ENCODE measurements at places on chromosomes 2 and 18.

GRCh38 chr2:43041661-43042360 is 184.6 kb downstream of the ZFP36L2 start:
- DNase-seq: peak; percentile 92

GRCh38 chr2:201406077-201406662 is 45.1 kb downstream of the TRAK2 start:
- peak; percentile 96 for DNase-seq

DNA sequence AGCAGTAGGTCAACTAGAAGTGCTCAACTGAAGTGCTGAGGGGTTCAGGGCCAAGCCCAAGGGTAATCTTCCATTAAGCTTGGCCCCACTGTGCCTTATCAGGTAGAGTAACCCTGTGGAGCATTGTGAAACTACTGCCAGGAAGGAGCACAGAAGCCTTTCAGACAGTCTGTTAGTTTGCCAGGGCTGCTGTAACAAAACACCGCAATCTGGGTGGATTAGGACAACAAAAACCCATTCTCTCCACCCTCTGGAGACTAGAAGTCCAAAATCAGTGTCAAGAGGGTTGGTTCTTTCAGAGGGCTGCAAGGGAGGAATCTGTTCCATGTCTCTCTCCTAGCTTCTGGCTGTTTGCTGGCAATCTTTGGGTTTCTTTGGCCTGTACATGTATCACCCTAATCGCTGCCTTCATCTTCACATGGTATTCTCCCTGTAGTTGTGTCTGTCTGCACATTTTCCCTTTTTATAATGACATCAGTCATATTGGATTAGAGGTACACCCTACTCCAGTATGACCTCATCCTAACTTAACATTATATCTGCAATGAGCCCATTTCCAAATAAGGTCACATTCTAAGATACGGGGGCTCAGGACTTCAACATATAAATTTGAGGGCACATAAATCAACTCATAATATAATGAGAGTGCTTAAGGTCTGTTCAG is 21.2 kb downstream of the VIT start:
- no peak for DNase-seq

DNA sequence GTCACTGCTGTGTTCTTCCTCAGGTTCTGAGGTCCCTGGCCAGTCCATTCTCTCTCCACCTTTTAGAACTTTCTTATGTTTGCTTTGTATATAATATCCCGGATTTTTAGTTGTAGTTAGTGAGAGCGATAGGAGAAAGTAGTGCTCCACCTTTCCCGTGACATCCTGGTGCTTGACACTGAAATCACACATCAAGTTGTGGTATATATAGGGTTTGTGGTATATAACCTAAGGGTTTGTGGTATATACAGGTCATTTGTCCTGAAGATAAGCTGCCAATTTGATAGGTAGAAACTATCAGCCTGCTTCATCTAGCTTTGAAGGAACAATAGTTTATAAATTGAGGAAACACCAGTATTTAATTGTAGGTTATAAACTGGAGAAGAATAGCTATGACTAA is 13.1 kb downstream of the ZNF892 start:
- DNase-seq: no peak

Data from renal cortical epithelial cell (primary cell).